ENCODE measurements at places on chromosomes 4 and X.

DNA sequence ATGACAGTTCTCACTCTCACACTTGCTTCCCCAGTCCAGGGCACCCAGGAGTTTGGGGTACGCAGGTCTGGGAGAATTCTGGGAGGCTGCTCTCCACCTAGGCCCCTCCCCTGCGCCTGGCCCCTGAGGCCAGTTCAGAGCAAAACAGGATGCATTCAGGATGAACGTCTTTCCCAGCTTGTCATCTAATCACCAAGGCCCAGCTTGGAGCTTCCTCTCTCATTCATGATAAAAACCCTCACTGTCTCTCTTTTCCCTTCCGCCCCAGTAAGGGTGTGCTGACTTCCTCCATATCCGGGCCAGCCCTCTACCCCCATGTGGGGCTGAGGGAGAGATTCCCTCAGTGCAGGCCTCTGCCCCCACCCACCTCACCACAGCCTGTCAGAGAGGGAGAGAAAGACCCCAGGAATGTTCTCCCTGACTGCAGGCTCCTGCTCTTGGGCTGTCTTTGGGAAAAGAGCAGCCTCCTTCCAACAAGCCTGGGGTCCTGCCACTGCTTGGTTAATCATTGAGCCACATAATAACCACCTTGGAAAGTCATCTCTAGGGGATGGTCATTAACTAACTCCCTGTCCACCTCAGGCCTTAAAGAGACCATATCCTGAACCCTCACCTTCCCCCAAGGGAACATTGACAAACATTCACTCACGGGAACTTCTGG is 50.1 kb downstream of the STARD8 start:
- no peak for DNase-seq

- no peak for DNase-seq
Observed at GRCh38 chr4:25567253-25567652, 88.4 kb upstream of the SLC34A2 start.

GRCh38 chr4:28093071-28093470 is 1232.4 kb downstream of the STIM2 start:
- no peak for DNase-seq

DNA sequence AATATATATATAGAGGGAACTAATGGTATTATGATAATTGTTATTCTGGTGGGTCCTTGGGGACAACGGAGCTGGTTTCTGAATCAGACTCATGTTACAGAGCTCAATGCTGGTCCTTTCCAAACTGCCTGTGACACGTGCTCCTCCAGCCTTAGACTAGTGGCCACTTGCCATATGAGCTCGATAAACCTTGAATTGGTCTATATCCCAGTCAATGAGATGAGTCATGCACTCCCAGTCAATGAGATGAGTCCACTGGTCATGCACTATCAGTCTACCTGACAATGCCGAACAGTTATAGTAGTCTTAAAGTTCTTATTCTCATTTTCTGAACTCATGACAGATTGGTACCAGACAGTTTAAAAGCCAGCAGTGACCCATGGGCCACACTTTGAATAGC is 325.2 kb downstream of the LDB2 start:
- DNase-seq, result no peak

GRCh38 chrX:88991583-88992132 is 244.6 kb downstream of the CPXCR1 start:
- no peak for DNase-seq

- DNase-seq, result no peak
Observed at GRCh38 chr4:118585015-118585414, 100.2 kb upstream of the METTL14 start.

DNA sequence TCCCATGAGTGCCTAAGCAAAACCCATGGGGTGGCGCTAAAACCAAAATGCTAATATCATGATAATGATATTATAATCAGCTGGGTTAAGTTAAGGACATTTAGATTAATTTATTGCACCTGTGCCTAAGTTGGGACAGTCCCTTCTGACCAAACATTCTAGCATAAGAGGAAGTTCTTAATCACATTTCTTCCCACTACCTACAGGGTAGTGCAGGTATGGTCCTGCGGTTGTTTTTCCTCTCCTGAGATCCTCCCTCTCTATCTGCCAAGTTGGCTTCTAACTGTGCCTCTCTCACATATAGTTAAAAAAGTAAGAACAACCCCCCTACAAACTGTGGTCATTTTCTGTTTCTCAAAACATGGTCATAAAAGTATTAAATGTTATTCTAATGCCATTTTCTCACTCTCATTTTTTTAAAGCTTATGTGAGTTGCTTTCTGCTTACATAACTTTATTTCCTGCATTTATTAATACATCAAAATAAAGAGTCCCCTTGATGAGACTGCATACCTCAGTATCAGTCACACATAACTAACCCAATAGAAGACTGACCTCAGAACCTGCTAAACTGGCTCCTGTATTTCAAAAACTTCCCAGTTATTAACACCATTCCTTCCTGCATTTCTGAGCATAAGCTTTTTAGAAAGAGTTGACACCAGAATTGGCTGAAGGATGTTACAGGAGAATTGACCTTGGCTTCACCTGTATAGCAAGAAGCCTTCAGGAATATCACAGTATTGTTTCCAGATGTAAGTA is 1332.5 kb downstream of the FSTL5 start:
- no peak for DNase-seq
